Activated naive CD4-positive, alpha-beta T cell treated with Interleukin-2 at 50 U/mL for 16 hours (primary cell): ENCODE measurements at places on chromosomes 3 and 15.
A peak's percentile ranks its signal among the peaks of the same experiment; 100 is the strongest.

- no peak for DNase-seq
Measured at GRCh38 chr3:181486141-181486885, 225.4 kb upstream of the SOX2 start.

GRCh38 chr3:140370686-140371085 lies 307.2 kb upstream of the TRIM42 start:
- no peak for DNase-seq

DNA sequence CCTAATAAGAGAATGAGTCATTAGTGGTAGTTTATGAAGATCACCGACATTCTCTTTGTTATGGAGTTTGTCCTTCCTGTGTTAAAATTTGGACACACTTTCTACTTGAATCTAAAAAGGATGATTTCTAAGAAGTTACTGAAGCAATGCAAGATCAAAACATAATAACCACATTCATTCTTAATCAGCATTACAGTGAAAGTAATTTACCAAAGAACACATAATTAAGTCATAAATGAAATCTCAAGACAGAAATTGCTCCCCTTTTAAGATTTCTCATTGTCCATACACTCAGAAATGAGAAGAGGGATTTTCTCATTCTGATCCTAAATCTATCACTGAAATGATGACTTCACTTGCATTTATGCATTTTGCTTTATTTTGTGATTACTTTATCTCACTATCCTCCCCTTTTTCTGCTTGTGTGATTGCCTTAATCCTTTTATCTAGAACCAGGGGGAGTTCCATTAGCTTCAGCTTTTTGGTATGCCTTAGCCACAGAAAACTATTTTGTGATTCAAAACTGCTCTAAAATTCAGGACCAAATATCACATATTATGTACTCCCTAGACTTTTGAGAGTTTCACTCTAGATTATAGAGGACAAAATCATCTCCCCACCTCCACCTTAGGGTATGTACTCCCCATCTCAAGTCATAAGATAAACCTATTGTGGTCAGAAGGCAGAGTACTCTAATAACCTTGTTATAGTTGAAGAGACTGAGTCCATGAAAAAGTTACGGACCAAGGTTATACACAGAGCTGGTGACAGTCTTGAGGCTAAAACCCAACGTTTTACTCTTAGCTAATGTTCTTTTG lies 817.6 kb upstream of the CFAP20DC start:
- no peak for DNase-seq

DNA sequence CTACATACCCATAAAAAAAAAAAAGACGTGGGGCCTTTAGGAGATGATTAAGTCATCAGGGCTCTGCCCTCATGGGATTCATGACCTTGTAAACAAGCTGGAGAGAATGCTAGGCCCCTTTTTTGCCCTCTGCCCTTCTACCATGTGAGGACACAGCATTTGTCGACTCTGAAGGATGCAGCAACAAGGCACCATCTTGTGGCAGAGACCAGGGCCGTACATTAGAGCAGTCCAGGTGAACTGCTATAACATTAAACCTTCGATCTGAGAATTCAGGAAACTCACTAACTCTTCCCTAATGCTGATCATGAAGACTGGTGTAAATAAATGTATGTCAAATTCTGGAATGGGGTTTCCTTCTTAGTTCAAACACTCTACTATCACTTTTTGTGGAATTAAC lies 30.7 kb upstream of the SIAH2 start:
- no peak for DNase-seq

DNA sequence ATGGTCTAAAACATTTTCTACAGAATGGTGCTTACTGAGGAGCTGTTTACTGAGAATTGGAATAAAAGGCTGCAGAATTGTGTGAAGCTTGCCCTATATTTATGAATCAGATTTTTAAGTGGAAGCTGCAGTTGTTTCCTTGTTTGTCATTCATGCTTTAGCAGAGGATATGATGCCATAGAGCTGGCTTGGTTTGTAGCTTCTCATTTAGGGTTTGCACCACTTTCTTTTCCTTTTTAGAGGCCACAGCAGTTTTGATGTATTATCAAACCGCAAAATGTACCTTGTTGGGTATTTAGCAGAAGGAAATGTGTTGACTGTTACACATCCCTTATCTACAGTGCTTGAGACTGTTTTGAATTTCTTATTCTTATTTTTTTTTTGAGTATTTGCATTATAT lies 66.2 kb downstream of the RASA2 start:
- DNase-seq, result no peak

DNA sequence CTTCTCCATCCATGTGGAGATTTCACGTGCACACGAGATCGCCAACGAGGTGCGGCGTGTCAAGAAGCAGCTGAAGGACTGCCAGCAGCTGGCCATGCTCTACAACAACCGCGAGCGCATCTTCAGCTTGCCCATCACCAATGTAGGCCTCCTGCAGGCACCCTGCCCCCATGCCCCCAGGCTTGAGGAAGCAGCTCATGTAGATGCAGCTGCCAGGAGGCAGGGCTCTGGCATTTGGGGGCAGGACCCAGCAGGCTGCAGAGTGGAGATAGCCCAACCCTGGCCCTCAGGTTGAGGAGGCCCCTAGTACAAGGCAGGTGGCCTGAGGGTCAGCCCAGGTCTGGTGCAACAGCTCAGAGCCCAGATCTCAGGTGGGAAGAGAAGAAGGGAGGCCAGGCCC lies 36.4 kb downstream of the DNAH1 start:
- no peak for DNase-seq

- DNase-seq, result no peak
Measured at GRCh38 chr3:105764378-105765307, 104.2 kb downstream of the CBLB start.

DNA sequence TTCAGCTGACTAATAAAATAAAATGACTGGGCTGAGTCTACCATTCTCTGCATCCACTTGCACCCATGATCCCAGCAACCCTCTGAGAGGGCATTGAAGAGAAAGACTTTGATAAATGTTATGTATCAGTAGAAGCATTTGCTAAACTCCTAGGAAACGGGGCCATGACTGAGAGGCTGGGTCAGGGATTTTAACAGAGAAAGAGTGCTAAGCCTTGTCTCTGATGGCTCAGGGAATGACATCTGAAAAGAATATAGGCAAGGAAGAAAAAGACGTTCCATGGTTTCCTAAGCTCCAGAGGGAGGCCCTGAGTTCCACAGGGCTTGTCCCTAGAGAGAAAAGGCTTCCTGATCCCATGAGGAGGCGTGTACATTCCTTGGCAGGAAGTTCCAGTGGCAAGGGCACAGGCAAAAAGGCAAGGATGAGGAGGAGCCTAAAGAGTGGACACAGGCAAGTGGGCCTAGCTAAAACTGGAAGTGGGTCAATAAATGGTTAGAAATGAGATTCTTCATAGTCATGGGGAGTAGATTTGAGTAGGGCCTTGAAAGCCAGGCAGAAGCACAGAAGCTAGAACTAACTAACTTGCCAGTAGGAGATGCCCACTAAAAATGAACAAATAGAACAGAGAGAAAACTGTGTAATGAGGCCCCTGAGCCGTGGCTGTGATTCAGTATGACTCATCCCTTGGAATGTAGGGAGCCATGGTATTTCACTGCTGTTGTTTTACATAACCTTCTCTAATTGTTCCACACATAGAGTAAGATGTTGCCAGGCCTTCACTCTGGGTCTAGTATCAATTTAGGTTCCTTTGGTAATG lies 44.9 kb upstream of the MANF start:
- no peak for DNase-seq

DNA sequence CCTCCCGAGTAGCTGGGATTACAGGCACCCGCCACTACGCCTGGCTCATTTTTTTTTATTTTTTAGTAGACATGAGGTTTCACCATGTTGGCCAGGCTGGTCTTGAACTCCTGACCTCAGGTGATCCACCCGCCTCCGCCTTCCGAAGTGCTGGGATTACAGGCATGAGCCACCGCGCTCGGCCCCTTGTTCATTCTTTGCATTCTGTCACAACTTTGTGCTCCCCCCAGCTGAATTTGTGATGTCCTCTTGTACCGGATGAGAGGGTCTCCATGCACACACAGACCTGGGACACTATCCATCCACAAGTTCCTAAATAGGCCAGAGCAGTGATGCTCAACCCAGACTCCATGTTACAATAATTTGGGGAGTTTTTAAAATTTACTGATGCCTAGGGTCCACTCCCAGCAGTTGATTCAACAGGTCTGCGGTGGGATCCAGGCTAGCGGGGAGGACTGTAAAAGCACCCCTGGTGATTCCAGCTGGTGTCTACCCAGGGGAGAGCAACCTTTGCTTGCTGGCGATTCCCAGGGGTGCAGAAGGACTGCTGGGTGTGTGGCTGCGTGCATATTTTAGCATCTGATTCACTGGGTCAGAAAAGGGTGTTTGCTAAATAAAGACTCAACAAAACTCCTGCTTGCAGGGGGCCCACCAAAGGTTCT lies 1.0 kb downstream of the RASSF1 start:
- no peak for DNase-seq

- DNase-seq, result no peak
Measured at GRCh38 chr3:94121161-94121560, 58.3 kb downstream of the NSUN3 start.

- no peak for DNase-seq
Measured at GRCh38 chr3:67529337-67529736, 125.1 kb downstream of the SUCLG2 start.

DNA sequence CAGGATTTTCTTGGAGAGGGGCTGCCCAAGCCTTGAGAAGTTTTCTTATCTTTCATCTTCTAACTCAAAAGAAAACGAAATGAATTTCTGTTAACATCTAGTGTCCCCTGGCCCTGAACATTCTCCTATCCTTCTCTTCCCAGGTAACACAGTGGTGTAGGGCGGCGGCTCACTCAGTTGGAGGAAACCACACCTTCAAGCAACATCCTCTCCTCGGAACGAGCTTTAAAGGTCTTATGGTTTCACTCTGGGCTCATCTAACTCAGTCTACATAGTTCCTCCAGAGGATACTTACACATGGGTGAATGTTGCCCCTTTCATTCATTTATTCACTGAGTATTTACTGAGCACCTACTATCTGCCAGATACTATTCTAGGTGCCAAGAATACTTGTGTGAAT lies 31.0 kb upstream of the KLHL6 start:
- peak; percentile 7 for DNase-seq

DNA sequence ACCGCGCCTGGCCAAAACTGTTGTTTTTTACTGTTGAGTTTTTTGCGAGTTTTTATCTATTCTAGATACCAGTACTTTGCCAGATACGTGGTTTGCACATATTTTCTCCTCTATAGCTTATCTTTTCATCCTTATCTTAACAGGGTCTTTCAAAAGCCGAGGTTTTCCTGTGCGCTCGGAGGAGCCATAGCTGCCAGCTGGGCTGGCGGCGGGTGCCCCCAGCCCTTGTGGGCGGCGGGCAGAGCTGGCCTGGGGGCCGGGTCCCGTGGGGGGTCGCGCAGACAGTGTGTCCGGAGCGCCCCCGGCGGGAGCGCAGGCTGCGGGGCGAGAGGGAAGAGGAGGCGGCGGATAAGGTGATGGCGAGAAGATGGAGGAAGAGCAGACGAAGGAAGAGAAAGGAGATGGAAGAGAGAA lies 11.1 kb upstream of the EIF4A2 start:
- DNase-seq, result no peak

GRCh38 chr3:24387000-24387399 lies 107.7 kb downstream of the THRB start:
- DNase-seq, result no peak

GRCh38 chr3:152325136-152325535 lies 56.4 kb downstream of the MBNL1 start:
- no peak for DNase-seq

GRCh38 chr3:16148213-16148612 lies 26.3 kb upstream of the GALNT15 start:
- no peak for DNase-seq

GRCh38 chr3:128470134-128470899 lies 3.6 kb upstream of the DNAJB8 start:
- DNase-seq, result no peak

DNA sequence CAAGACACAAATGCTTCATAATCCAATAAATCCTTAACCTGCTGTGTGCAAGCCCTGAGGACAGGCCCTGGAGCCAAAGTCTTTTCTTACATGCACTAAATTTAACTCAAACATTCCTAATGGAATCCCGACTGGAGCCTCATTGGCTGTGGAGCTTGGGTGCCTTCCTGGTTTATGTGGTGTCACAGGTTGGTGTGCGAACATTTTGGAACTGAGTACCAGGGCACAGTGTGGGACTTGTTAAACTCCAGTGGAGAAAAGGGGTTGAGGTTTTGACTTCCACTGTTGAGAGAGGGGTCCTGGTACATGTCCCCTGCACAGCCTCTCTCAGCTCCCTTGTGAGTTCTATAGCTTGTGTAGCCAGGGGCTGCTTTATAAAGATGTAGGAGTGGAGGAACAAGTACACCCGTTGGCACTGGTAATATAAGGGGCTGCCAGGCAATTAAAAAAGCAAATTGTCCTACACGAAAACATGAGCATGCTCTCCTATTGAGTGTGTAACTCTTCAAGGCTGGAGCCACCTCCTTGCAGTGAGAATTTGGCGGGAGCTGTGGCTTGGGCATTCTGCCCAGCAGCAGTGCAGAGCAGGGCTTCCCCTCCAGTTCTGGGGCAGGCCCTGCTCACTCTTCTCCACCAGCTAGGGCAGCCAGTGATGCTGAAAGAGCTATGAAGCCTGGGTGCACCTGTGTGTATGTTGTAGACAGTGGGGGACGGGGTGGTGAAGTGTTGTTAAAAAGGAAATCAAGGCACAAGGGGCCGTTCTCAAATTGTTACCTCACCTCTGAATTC lies 218.1 kb downstream of the CLSTN2 start:
- no peak for DNase-seq

- no peak for DNase-seq
Measured at GRCh38 chr15:100430411-100430810, 88.6 kb upstream of the ADAMTS17 start.

DNA sequence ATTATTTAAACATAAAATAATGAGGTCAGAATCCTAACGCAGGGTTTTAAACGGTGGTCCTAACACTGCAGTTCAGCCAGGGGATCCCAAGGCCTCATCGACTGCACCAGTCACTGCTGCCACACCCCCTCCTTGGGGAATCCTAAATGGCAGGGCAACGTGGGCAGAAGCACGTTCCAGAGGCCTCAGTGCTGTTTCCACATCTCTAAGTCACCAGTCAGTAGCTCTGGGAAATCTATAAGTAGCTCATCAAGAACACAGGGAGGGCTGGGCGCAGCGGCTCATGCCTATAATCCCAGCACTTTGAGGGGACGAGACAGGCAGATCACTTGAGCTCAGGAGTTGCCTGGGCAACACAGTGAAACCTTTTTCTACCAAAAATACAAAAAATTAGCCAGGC lies 47.5 kb downstream of the PRTG start:
- DNase-seq, result no peak

DNA sequence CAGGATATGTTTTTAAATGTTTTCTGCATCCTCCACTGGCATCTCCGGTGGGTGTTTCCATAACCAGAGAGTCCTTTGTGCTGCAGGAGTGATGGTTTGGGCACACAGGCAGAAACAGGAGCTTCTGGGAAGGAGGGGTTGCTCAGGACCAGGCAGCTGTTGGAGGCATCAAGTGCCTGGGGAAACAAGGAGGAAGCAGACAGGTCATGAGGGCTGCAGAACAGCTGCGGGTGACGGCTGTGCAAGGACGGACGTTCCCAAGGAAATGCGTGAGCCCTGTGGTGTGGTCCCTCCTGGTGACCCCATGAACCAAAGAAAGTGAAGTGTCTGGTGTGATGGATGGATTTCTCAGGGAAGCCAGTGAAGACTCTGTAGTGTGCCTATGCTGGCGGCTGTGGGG lies 61.2 kb upstream of the TNFAIP8L3 start:
- DNase-seq, result no peak

- no peak for DNase-seq
Measured at GRCh38 chr3:179482857-179483256, 31.6 kb upstream of the GNB4 start.
